CD4-positive, alpha-beta T cell treated with Interferon alpha-2 for 1 hour (primary cell): ENCODE measurements at places on chromosomes 7 and 10.

DNA sequence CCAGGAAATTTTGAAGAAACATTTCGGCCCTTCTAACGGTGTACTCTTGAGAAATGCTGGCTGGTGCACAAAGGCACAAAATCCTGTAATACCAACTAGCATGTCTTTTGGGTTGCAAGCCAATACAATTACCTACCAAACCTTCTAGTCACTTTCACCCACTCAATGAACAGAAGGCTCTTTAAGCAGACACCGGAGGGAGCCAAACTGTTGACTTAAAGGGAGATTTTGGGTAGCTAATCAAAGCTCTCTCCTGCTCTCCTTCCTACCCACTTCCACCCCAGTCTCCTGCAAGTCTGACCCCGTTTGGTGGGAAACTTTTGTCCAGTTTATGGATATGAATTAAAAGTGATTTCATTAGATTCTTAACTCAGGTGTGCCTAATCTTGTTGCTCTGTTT, 24.0 kb downstream of the GRM3 start:
- DNase-seq = no peak

DNA sequence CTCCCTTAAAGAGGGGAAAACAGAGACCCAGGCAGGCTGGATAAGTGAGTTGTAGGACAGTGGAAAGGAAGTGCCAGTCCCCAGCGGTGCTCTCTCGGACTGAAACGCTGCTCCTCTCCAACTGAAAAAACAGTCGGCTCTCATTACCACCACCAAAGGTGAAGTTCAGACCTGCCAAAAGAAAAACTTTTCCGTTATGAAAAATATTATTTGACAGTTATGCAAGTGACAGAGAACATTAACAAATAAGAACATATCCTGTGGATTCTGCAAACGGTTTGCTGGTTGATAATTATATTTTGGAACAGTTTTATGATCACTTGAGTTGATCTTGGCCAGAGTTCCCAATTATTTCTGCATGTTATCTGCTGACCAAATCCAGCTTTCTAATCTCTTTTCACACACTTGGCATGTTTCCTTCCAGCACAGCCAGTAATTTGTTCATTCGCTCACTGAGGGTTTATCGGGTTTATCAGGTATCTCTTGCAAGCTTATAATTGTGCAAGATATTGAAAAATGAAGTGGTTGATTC, 82.6 kb downstream of the PTPRE start:
- DNase-seq = no peak

- no peak for DNase-seq
Measured at GRCh38 chr7:87038993-87039690, 20.3 kb downstream of the ELAPOR2 start.

GRCh38 chr7:154409703-154410311, 357.6 kb downstream of the DPP6 start:
- no peak for DNase-seq

GRCh38 chr10:132762267-132762666, 23.7 kb downstream of the NKX6-2 start:
- DNase-seq = no peak

- DNase-seq = no peak
Measured at GRCh38 chr7:4612237-4612636, 69.9 kb upstream of the FOXK1 start.

DNA sequence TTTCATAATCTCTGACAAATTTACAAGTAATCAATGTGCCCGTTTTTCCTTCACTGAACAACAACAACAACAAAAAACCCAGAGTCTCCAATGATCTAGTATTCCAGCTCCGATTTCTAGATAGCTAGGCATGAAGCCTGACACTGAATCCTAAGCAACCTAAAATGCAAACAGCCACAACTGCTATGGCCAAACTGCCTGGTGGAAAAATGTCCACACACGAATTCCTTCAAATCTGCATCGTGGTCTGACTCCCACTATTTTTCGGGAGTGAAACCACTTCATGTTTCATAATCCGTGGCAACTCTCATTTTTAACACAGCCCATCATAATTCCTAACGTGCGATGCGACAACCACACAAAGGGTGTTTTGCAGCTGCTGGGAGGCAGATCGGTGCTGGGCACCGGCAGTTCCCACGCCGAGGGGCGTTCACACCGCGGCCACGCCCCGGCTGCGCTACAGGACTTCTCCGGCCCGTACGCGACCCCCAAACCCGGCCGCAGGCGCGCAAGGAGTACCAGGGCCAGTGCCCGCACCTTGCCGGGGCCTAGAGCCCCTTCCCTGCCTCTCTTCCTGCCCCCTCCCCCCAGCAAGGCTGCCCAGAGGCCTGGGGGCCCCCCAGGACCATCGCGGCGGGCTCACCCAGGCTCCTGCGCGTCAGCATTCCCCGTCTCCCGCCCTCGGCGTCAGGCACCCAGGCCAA, 814 bp downstream of the RUFY2 start:
- no peak for DNase-seq

DNA sequence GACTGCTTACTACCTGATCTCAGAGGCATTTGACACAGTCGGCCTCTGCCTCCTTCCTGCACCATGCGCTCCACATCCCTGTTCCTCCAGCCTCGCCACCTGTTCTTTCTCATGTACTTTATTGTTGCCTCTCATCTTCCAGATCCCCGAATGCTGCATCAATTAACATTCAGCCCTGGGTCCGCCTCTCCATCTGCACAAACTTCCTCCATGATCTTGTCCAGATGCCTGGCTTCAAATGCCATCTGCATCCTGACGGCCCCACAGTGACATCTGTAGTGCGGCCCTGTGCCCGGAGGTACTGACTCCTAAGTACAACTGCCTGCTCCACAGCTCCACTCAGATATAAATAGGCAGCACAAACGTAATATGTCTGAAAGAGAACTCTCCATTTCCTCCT, 51.2 kb upstream of the STK17A start:
- no peak for DNase-seq

- DNase-seq = no peak
Measured at GRCh38 chr10:90775351-90776028, 82.3 kb downstream of the HTR7 start.

GRCh38 chr10:22333975-22334282, 11.4 kb upstream of the SPAG6 start:
- no peak for DNase-seq

GRCh38 chr7:141306081-141306480, 232.2 kb downstream of the TMEM178B start:
- DNase-seq = no peak

GRCh38 chr10:2478656-2479055, 588.7 kb upstream of the PFKP start:
- no peak for DNase-seq

- DNase-seq = peak; percentile 72
Measured at GRCh38 chr10:103470761-103471653, 8.0 kb downstream of the CALHM3 start.

- DNase-seq = no peak
Measured at GRCh38 chr7:98235901-98236300, 16.1 kb downstream of the TECPR1 start.

DNA sequence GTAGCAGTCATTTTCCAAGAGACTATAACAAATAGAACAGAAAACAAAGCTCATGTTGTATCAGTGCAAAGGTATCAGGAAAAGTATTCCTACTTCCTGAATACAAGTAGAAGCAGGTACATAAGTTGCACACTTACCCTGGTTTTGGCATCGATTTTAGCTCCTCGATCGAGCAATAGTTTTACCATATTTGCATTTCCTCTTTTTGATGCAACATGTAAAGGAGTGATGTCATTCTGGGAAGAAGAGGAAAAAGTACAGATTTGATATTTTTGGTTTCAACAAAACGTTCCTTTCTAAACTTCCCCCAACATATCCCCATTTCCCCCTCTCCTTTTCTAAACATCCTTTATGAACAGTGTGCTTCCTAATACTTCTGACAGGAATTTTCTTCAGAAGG, 155.1 kb downstream of the ANK3 start:
- DNase-seq = no peak

DNA sequence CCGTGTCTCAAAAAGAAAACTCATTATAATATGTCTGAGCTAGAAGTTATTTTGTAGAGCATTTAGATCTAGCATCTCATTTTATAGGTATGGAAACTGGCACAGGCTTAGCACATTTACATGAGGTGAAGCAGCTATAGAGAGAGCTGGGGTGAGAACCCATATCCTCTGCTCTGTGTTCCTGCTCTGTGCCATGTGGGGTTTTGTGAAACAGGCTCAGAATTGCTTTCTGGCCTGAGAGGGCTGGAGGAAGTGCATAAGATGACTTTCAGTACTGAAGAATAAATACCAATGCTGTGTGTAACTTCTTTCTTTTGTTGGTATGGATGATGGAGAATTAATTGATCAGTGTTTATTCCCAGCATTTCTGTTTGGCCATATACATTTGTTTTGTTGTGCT, 159.1 kb downstream of the LRRC4 start:
- no peak for DNase-seq

- DNase-seq = peak; percentile 39
Measured at GRCh38 chr7:100914879-100915447, 19.3 kb upstream of the ACHE start.

DNA sequence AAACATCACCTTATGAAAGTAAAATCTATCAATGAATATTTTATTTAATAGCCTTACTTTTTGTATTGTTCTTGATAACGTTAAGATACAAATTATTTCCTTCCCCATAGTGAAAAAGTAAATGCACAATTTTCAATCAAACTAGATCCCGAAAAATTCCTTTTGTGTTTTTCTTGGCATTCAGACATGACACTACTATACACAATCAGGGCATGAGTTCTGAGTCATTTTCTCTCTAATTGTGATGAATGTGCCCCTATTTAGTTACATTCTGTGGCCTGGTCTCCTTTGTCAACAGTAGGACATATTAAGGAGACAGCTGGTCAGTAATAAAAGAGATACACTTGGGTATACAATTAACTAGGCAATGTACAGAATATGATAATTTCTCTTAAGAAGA, 19.8 kb downstream of the COL1A2 start:
- no peak for DNase-seq
